ENCODE measurements at places on chromosomes 12 and 14.
A peak's percentile ranks its signal among the peaks of the same experiment; 100 is the strongest.

DNA sequence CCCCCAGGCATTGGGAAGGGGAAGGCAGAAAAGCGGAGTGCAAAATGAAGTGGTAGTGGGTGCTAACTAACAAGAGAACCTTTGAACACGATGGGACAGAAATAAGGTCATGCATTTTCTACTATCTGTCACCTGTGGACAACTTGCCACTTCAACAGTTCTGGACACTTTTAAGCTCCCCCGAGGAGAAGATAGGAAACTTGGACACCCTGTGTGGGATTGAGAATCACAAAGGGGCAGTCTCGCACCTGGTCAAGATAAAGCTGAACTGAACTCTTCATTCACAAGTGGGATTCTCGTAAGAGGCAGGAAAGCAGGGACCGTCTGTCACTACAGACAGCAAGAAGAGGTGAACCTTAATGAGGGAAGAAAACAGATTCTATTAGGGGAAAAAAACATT lies 51.6 kb downstream of the EIF2S3B start:
- H3K27me3 ChIP-seq: no peaks in the 10 kb centered on the region
- no peak for DNase-seq
- peaks cover 27% of the 10 kb centered on the region for H3K4me1 ChIP-seq
- peak overlapping the region; percentile 53 for H3K27ac ChIP-seq

- H3K4me3 ChIP-seq: no peak overlapping the region
- H3K27me3 ChIP-seq: peaks cover 11% of the 10 kb centered on the region
- H3K36me3 ChIP-seq: no peaks in the 10 kb centered on the region
- H3K4me1 ChIP-seq: no peaks in the 10 kb centered on the region
These were observed 374.1 kb downstream of the ADGRD1 start for GRCh38 chr12:131327521-131328488.

GRCh38 chr14:105021656-105022275 lies 883 bp upstream of the CDCA4 start:
- peaks cover 63% of the 10 kb centered on the region for H3K4me1 ChIP-seq
- peak overlapping the region; percentile 87 for H3K4me3 ChIP-seq
- no peak for DNase-seq
- H3K36me3 ChIP-seq: no peaks in the 10 kb centered on the region
- peak overlapping the region; percentile 67 for H3K27ac ChIP-seq
- H3K27me3 ChIP-seq: no peaks in the 10 kb centered on the region

DNA sequence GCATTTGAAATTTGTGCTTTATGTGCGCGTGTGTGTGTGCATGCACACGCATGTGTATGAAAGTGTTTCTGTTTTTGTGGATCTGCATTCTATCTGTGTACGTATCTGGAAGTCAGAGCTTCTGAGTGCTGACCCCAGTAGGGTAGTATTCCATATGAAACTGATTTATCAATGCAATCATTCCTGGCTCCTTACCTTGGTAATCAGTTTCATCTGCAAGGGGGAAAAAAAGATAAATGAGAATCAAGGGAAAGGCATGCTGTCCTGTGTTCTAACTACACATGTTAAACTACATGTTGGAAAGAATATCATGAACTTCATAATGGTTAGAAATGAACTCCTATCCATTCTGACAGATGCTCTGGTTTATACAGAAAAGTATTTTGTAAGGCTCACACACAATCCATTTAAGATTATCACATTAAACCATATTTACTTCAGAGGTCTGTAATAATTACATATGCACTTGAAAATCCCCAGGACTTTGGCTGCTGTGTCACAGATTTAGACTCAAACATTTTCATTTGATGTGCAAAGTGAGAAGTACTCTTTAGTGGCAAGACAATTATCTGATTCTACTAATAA lies 276.1 kb upstream of the LMO3 start:
- H3K4me3 ChIP-seq: no peak overlapping the region
- no peak for DNase-seq
- H3K36me3 ChIP-seq: no peaks in the 10 kb centered on the region
- no peaks in the 10 kb centered on the region for H3K4me1 ChIP-seq
- H3K27me3 ChIP-seq: no peaks in the 10 kb centered on the region
- H3K27ac ChIP-seq: no peak overlapping the region

- no peak for DNase-seq
- no peaks in the 10 kb centered on the region for H3K36me3 ChIP-seq
- H3K27ac ChIP-seq: no peak overlapping the region
- H3K27me3 ChIP-seq: peaks cover 3% of the 10 kb centered on the region
These were observed 178.7 kb downstream of the GXYLT1 start for GRCh38 chr12:41966001-41966400.

- no peaks in the 10 kb centered on the region for H3K36me3 ChIP-seq
- H3K27ac ChIP-seq: no peak overlapping the region
- peaks cover 4% of the 10 kb centered on the region for H3K27me3 ChIP-seq
These were observed 15.0 kb upstream of the ARMH4 start for GRCh38 chr14:58167057-58167456.

DNA sequence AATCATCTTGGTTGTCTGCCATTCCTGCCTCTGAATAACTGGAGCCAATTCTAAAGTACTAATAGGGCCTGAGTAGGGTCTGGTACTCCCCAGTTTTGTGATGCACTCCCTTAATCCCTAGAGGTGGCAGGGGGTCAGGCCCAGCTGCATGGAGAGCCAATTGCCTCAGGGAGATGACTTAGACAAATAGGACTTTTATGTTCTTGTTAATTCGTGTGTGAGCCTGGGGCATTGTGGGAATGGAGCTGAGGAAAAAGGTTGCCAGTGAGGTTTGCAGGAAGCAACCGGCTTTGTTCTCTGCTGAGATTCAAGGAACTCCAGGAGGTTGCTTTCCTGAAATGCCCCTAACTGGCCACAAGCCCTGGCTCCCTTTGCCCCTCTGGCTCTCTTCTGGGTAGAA lies 6.8 kb upstream of the DCD start:
- no peak for DNase-seq
- no peak overlapping the region for H3K27ac ChIP-seq
- peaks cover 5% of the 10 kb centered on the region for H3K27me3 ChIP-seq
- H3K4me3 ChIP-seq: no peak overlapping the region
- H3K4me1 ChIP-seq: no peaks in the 10 kb centered on the region

DNA sequence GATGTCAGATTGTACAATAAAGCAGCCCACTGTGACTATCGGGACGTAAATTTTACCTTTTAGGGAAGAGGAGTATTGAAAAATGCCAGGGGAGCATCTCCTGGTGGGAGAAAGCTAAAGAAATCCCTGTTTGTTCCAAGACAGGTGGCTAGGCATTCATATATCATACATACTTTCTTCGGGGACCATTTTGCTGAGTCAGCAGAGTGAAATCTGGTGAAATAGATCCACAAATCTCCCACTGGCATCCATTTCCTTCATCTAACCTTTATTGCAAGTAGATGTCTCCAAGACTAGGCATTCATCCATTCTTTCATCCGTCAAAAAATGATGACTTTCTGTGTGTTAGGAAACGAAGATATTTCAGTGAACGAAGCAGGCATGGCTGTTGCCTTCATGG lies 107.1 kb downstream of the BMP4 start:
- DNase-seq: no peak
- no peak overlapping the region for H3K4me3 ChIP-seq
- H3K27ac ChIP-seq: no peak overlapping the region
- H3K36me3 ChIP-seq: no peaks in the 10 kb centered on the region

GRCh38 chr12:90013409-90013808 lies 304.8 kb upstream of the ATP2B1 start:
- no peaks in the 10 kb centered on the region for H3K4me1 ChIP-seq
- no peaks in the 10 kb centered on the region for H3K27me3 ChIP-seq
- DNase-seq: no peak
- no peak overlapping the region for H3K4me3 ChIP-seq

GRCh38 chr14:54226103-54226502 lies 170.7 kb upstream of the CDKN3 start:
- no peaks in the 10 kb centered on the region for H3K4me1 ChIP-seq
- no peaks in the 10 kb centered on the region for H3K36me3 ChIP-seq
- no peak overlapping the region for H3K27ac ChIP-seq
- DNase-seq: no peak
- peaks cover 9% of the 10 kb centered on the region for H3K27me3 ChIP-seq

DNA sequence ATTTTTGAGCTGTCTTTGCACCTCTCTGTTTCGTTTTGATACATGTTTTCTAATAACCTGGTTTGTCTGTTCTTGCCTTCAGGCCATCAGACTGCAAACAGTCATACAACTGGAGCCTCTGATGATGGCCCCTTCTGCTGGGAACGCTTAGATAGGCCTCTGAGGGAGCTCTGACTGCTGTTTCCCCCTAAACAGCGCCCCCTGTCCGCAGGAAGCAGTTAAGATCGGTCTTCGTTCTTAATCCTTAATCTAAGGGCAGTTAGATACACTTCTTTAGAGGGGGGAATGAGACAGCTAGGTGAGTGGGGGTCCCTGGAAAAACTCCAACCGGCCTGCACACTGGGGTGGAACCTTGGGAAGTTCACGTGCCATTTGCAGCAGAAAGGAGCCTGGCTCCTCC lies 1338.8 kb upstream of the SEL1L start:
- H3K36me3 ChIP-seq: no peaks in the 10 kb centered on the region
- H3K4me3 ChIP-seq: no peak overlapping the region
- DNase-seq: no peak
- no peaks in the 10 kb centered on the region for H3K4me1 ChIP-seq
- H3K27me3 ChIP-seq: no peaks in the 10 kb centered on the region

GRCh38 chr12:105261010-105261409 lies 25.0 kb upstream of the APPL2 start:
- no peak overlapping the region for H3K27ac ChIP-seq
- peaks cover under 1% of the 10 kb centered on the region for H3K4me1 ChIP-seq
- no peak overlapping the region for H3K4me3 ChIP-seq

DNA sequence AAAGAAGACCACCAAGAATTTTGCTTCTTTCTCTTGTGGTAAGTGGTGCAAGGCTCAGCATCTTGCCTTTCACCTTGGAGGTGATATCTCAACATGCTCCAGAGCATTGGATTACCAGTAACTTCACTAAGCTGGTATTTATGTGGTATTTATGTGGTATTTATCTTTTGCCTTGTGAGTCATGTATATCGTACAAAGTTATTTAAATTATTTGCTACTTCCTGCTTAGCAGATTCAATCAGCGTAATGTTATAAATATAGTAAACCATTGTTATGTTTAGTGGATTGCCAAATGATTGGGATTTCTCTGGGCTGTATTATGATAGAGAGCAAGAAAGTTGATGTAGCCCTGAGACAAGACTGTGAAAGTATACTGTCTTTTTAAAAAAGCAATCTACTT lies 366.4 kb downstream of the IPO8 start:
- no peaks in the 10 kb centered on the region for H3K4me1 ChIP-seq
- H3K27me3 ChIP-seq: peaks cover 4% of the 10 kb centered on the region
- DNase-seq: no peak
- H3K27ac ChIP-seq: no peak overlapping the region

DNA sequence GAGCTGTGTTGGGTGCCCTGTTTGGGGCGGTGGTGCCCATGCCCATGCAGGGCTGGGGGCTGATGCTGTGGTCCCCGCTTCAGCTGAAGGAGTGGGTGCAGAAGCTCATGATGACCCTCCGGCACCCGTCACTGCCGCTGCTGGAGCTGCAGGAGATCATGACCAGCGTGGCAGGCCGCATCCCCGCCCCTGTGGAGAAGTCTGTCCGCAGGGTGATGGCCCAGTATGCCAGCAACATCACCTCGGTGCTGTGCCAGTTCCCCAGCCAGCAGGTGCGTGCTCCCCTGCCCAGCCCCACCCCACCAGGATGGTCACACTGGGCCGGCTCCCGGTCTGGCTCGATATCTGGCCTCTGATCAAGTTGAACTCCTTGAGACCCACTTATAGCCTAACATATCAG lies 92.7 kb downstream of the ACACB start:
- no peaks in the 10 kb centered on the region for H3K27me3 ChIP-seq
- no peak for DNase-seq
- H3K4me1 ChIP-seq: no peaks in the 10 kb centered on the region
- H3K27ac ChIP-seq: no peak overlapping the region

DNA sequence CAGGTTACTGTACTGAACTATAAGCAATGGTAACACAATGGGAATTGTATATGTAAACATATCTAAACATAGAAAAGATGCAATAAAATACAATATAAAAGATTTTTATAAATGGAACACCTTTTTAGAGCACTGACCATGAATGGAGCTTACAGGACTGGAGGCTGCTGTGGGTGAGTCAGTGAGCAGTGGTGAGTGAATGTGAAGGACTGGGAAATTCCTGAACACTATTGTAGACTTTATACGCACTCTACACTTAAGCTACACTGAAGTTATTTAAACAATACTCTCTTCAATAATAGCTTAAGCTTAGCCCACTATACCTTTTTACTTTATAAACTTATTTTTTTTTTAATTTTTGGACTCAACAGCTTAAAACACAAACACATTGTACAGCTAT lies 313.5 kb downstream of the KCNC2 start:
- H3K4me3 ChIP-seq: no peak overlapping the region
- no peaks in the 10 kb centered on the region for H3K27me3 ChIP-seq
- no peak overlapping the region for H3K27ac ChIP-seq
- no peak for DNase-seq
- no peaks in the 10 kb centered on the region for H3K36me3 ChIP-seq
- H3K4me1 ChIP-seq: peaks cover 3% of the 10 kb centered on the region

DNA sequence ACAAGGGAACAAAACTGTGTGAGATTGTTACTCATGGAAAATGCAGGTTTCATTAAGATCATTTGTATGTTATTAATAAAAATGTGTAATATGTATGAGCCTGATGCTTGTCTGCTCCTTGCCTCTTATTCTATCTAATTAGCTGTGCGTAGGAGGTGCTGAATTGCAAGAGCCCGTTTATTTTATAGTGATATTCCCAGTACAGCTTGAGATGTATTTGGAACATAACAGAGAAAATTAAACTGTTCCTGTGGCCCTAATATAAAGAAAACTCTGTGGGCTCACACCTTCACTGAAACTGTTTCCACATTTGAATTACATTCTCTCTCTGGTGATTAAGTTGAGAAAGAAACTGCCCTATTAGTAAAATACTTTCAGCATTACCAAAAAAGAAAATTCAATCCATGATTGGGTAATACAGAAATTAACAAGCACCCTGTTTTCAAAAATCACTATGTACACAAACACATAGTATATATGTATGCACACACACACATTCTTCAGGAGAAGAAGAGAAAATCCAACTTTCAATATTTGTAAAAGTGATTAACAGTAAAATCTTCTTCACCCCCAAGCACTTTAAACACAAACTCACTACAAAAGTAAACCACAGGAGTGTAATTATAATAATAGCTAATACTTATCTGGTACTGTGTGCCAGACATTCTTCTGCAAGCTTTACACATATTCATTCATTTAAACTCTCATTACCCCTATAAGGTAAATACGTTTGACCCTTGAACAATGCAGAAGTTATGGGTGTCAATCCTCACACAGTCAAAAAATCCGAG lies 233.2 kb downstream of the PHLDA1 start:
- H3K4me3 ChIP-seq: no peak overlapping the region
- H3K36me3 ChIP-seq: no peaks in the 10 kb centered on the region
- H3K27ac ChIP-seq: no peak overlapping the region
- no peak for DNase-seq
- no peaks in the 10 kb centered on the region for H3K4me1 ChIP-seq
- no peaks in the 10 kb centered on the region for H3K27me3 ChIP-seq
